ENCODE measurements at places on chromosomes 6 and 20. TPM values are rescaled to one million over a fixed set of nuclear protein-coding genes. Genes with fewer than 3 reads are reported as not detected.

TCP11 gene
- not detected for total RNA-seq

ADNP gene
- total RNA-seq: 27.3 TPM

KCNS1 gene
- total RNA-seq: 0.14 TPM

BMP7 gene
- 19.9 TPM for total RNA-seq

SPTLC3 gene
- 9.0 TPM for total RNA-seq

CFB gene
- 3.7 TPM for total RNA-seq

TREM2 gene
- 0.66 TPM for total RNA-seq

GABRR1 gene
- total RNA-seq: not detected

SLC22A1 gene
- total RNA-seq: 0.27 TPM

C2 gene
- total RNA-seq: 9.7 TPM

ADAT2 gene
- 1.5 TPM for total RNA-seq

LY6G6F gene
- total RNA-seq: not detected

FHL5 gene
- total RNA-seq: 5.3 TPM

ZSCAN16 gene
- total RNA-seq: 2.1 TPM

CST3 gene
- 576 TPM for total RNA-seq

SLC17A1 gene
- total RNA-seq: not detected

MCCD1 gene
- not detected for total RNA-seq

SIM1 gene
- not detected for total RNA-seq

TMX4 gene
- total RNA-seq: 121 TPM

ULBP2 gene
- total RNA-seq: 0.93 TPM

KCNQ5 gene
- total RNA-seq: 0.11 TPM

MAP3K5 gene
- 44.1 TPM for total RNA-seq

AVP gene
- 0.38 TPM for total RNA-seq

KCNG1 gene
- total RNA-seq: 0.30 TPM
